Stimulated activated CD4-positive, alpha-beta T cell treated with anti-CD3 and anti-CD28 coated beads, Interleukin-1b, Interleukin-23, amount 100 ng/mL, for 1 hour (primary cell): ENCODE measurements at places on chromosomes 5 and 9.

GRCh38 chr9:16505199-16505598, 365.3 kb downstream of the BNC2 start:
- no peak for DNase-seq

DNA sequence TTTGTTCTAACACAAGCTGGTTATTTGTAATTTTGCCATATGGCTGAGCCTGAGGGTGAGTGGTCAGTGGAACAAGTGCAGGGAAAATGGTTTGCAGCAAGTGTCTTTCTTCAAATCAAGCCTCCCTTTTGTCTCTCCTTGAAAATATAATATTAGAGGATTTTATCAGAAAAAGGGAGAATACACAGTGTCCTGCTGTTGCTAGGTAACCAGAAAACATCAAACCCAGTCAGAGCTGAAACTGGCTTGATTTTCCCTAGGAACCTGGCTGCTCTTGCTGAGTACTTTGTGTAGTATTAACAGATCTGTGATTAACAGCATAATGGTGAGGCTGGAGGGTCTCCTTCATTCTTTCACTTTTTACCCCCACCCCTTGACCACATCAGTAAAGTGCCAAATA, 314.0 kb downstream of the ARHGEF28 start:
- no peak for DNase-seq

DNA sequence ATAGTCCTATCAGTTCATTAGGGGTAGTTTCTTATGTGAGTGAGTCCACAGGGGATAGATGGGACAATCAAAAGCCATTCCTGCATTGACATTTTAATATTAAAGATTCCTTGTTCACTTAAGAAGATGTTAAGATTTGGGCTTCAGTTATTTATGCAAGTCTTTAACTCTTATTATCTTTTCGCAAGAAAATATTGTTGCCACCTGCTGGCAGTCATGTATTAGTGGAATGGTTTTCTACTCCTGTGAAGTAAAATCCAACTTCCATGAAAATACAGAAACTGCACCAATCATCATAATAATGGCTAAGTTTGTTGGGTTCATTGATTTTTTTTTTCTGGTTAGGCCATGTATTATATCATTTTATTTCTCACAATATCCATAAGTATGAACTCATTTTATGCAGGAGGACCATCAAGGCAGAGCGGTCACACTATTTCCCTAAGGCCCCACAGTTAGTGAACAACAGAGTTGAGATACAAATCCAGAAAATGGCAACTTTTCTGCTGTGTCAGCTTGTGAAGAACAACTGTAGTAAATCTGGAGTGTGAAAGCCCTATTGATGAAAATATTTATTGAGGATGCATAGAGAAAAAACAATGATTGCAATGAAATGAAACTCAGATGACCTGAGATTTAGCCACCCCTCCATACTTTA, 88.5 kb upstream of the TXNDC8 start:
- DNase-seq, result no peak

DNA sequence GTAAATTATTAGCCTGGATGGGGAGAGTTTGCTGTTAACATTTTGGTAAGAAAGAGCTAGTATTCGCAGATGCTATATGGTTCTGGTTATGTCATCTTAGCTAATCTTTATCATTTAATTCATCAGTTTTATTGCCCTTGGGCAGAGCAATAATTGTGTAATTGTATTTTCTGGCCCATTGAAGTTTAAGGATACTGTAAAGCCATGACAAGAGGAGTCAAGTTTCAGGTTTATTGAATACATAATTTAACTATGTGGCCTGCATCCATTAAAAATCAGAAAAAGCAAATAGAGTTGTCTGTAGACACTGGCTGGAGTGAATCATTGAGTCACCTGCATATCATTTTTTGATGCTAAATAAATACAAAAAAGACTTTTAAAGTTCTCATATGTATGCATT, 255.8 kb downstream of the PRELID2 start:
- DNase-seq, result no peak

DNA sequence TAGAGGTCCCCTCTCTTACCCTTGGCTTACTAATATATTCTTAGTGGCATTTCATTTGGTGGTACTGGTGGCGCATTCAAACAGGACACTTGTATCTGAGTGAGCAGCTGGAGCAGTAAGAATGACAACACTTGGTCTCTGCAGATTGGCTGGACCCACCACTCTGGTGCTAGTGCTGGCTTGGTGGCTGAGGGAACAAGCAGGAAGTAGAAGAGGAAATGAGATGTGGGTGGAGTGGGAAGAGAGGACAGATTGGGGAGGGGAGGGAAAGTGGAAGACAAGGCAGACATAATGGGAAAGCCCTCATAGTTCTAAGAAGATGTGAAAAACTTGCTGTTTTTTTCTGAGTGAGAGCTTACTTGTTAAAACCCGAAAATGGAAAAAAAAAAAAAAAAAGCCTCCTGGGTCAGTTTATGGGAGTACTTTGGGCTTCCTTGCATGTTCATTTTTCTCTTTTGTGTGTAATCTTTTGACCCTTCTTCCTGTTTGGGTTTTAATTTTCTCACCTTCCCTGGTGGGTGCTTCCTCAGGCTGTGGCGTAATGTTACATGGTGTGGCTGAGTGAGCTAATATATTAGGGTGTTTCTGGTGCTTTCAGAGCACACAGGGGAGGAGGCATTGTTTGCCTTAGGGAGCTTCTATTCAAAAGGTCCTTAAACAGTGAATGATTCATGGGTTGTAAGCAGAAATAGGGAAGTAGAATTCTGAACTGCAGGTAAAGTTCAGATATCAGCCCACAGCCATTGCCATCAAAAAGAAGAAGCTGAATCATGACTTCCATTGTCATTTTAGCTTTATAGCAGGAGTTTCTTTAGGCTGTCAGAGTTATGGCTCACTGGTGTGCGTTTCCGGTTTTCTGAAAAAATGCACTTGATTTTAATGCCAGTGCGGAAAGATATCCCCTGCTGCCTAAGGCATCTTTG, 52.3 kb downstream of the TLE4 start:
- no peak for DNase-seq

- no peak for DNase-seq
Observed at GRCh38 chr5:83430130-83431010, 41.2 kb upstream of the VCAN start.
